Activated CD8-positive, alpha-beta memory T cell treated with anti-CD3 and anti-CD28 coated beads for 1 hour (primary cell): ENCODE measurements at places on chromosomes 12 and 14.

DNA sequence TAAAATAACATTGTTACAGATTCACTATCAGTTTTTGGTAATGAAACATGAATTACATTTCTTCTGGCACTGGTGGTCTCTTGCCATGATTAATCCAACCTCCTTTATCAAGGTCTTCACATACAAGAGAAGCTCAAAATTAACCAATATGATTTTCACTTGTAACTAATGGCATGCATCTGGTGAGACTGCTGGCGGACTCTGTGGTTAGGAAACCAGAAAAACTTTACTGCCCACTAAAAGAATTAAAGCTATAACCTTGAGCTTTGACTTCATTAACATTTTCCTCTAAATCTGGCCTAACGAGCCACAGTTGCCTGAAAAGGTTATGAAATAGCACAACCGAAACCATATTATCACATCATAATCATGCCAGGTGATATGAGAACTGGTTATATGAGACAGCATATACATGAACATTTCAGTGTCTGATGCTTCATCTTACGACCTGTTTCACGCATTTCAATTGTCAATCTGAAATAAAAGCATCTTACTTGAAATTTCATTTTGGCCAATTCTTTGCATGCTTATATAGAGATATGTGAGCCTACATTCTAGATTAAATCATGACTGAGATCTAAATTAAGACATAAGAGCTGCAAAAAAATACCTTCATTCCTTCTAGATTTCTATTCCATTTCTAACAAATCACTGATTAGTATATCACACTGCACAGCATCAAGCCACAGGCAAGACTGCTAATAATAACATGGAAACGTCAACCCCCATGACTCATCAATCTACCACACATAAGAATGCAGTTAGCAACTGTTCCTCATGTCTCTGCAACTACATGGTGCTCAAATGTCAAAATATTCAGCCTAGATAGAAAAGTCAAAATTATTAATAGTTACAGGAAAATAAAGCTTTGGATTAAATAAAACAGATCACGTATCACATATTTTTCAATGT, 89.3 kb downstream of the OSBPL8 start:
- DNase-seq: no peak

DNA sequence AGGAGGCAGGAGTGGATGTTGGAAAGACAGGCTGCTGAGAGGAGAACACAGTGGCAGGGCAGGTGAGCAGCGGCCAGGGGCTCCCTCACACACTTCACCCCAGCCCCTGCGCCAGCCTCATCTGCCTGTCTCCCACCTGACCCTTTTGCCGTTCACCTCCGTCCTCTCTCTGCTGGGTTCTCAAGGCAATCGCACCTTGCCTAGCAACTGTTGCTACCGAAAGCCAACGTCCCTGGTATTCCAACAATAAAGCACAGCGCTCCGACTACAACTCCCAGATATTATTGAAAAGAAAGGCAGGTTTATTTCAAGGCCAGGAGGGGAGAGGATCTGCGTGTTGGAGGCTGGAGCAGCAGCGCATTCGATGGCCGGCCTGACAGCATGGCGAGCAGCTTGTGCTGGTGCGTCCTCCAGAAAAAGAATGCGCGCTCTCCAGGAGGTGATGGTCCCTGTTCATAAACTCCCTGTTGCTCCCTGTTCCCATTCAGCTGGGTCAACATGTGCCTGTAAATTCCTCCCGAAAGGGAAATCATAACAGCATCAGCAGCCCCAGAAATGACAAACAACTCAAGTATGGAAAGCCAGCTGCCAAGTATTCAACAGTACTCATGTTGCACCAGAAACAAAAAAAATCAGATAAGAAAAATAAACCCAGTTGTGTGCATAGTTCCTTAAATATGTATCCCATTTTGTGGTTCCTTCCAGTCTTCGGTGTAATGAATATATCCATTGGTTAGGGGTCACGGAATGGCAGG, 153.0 kb upstream of the DIO3 start:
- DNase-seq: no peak

- no peak for DNase-seq
These were observed 239.1 kb upstream of the DIO3 start for GRCh38 chr14:101322223-101322622.

GRCh38 chr14:105146181-105146975, 22.2 kb downstream of the JAG2 start:
- no peak for DNase-seq

DNA sequence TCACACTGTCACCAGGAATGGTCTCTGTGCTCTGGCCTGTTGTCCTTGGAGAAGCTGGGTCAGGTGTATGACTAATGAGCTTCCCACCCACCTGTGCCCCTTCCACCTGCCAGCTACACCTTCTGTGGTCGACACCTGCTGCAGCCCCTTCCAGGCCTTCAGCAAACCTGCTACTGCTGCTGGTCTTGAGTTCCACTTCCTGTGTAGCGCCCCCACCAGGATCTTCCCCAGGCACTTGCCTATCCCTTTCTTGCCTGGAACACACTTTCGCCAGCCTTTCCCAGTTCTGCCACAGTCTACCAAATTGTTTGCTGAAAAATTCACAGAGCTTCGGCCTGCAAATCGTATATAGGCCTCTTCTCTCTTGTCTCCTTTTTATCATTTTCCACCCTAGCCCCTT, 75.3 kb downstream of the CRACR2A start:
- DNase-seq: no peak

DNA sequence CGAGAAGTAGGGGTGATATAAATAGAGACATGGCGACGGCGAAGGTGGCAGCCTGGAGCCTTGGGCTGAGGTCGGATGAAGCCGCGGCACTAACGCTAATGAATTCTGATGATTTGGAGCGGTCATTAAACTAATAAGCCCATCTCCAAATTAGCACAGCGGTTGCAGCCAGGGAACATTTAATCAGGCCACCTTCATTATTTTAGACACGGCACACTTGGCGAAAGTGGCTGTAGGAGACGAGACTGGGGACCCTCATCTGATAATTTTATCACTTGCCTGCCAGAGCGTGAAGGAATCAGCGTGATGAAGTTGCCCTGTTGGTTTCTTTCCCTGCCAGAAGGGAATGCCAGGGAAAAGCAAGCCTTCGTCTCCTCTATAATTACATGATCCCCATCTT, 664.3 kb upstream of the TBX3 start:
- DNase-seq: no peak

DNA sequence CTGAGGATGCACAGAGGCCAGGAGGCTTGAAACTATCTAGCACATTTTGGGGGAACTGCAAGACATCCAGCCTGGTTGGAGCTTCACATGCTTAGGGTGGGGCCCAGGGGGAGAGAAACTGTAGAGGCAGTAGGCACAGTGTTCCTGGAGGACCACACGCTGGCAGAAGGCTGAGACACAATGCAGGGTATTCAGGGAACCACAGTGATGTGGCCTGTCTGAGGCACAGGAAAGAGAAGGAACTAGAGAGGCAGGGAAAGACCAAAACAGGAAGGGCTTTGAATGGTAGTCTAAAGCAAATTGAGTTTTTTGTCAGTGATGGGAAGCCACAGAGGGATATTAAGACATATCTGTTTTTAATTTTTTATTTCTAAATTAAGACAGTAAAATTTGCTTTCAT, 100.2 kb upstream of the PRICKLE1 start:
- no peak for DNase-seq

DNA sequence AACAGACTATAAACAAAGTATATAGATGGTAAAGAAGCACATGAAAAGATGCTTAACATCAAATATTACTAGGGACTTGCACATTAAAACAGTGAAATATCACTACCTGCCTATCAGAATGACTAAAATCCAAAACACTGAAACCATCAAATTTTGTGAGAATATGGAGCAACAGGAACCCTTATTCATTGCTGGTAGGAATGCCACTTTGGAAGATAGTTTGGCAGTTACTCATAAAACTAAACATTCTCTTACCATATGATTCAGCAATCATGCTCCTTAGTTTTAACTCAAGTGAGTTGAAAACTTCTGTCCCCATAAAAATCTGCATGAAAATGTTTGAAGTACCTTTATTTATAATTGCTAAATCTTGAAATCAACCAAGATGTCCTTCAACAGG, 297.6 kb downstream of the DAD1 start:
- no peak for DNase-seq

DNA sequence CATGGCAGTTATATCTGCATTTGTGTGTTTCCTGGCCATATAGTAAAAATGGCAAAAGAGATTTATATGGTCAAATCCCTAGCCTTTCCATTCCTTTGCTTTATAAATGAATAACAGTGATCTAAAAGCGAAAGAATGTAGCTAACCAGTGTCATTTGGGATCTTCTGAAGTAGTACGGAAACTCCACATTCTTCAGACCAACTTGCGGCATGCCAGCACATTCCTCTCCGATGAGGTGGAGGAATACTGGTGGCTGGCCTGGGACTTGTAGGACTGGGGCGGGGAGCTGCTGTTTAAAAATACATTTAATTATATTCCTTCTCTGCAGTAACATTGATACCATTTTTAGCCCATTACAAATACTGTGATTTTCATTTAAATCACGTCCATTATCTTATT, 85.3 kb downstream of the SAMD4A start:
- no peak for DNase-seq

GRCh38 chr12:20641106-20641505, 54.0 kb upstream of the SLCO1C1 start:
- DNase-seq: no peak

- no peak for DNase-seq
These were observed 74.9 kb downstream of the NTF3 start for GRCh38 chr12:5506821-5507231.
